SHP77 treated with DMSO at 0.1 percent for 48 hours (cell line): ENCODE measurements at places on chromosomes 3 and 15.

DNA sequence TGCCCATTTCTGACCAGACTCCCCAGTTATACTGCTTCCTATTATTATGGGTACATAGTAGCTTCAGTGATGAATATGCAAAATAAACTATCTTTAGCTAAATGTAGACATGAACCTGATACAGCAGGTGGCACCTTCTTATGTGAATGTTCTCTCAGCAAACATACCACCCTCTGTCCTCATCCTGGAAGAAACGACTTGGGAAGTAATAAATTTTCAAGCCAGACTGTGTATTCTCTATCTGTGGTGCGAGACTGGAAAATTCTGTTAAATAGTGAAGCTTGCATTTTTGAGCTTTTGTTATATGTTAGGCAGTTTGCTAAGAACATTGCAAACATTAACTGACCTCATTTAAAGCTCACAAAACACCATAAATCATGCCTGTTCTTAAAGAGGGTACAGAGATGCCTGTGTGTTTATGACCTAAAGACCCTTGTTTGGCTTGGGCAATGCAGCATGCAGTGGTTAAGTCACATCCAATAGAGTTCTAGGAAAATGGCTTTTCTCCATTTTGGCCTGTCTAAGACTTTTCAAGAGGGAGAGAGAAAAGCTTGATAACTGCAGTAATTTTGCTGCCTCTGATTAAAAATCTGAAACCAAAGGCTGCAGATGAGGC lies 287.1 kb downstream of the NEK10 start:
- DNase-seq, result no peak

- DNase-seq, result no peak
Observed at GRCh38 chr3:25830373-25831280, 40.7 kb downstream of the OXSM start.

- DNase-seq, result no peak
Observed at GRCh38 chr3:27200721-27201489, 168.3 kb downstream of the NEK10 start.

GRCh38 chr3:4399476-4399875 lies 67.6 kb downstream of the SUMF1 start:
- no peak for DNase-seq

DNA sequence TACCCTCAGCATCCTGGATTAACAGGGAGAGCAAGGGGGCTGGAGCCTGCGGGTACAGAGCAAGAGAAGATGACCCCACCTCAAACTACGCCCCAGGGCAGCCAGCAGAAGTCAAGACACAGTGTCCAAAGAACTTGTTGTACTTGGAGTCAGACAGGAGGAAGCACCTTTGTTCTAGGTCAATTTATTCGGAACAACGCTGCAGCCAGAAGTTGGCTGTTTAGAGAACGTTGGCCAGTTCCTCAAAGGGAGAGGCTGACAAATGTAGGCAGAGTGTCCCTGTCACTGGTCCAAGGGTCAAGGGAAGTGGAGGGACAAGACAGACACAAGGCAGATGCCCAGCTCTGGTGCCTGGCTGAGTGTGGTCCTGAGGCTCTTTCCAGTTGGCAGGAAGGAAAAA lies 32.1 kb upstream of the PIAS1 start:
- DNase-seq, result no peak

DNA sequence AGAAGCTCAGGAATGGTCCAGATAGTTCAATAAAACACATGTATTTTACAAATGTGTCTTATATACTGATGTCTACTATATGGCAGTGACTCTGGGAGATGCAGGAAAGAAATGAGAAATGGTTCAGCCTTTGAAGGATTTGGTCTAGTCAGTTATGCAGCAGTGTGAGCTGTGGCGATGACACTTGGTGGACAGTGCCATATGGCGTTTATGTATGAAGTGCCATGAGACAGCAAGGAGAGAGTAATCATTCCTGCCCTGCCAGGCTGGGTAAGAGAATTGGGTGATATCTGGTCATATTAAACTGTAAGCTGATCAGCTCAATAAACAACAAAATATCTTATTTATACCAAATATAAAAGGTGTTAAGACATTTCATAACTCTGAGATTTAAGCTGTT lies 47.6 kb upstream of the ANP32A start:
- DNase-seq, result no peak

DNA sequence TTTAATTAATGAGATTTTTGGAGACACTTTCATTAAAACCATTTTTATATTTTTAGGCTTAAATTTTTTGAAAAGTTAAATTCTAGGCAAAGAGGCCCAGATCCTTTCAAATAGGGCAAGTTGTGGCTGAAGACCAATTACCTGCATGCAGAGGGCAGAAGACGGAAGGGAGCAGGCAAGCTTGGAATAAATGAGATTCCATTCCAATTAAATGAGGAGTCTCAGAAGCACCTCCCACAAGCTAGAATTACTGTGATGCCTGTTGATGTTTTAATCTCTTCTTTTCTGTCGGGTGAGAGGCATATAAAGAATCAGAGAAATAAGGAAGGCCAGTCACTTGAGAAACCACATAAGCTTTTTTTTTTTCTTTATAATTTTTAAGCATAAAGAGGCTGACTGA lies 46.8 kb downstream of the KBTBD8 start:
- no peak for DNase-seq
